IMR-90 (cell line): ENCODE measurements at places on chromosomes 1 and 21.
A peak's percentile ranks its signal among the peaks of the same experiment; 100 is the strongest.

- DNase-seq: no peak
These were observed at the start of gene HMGCS2 for GRCh38 chr1:119768778-119769177. TSS of gene HMGCS2 (minus strand) at chr1:119768905. CDS start at chr1:119768844, 61 bp downstream.

DNA sequence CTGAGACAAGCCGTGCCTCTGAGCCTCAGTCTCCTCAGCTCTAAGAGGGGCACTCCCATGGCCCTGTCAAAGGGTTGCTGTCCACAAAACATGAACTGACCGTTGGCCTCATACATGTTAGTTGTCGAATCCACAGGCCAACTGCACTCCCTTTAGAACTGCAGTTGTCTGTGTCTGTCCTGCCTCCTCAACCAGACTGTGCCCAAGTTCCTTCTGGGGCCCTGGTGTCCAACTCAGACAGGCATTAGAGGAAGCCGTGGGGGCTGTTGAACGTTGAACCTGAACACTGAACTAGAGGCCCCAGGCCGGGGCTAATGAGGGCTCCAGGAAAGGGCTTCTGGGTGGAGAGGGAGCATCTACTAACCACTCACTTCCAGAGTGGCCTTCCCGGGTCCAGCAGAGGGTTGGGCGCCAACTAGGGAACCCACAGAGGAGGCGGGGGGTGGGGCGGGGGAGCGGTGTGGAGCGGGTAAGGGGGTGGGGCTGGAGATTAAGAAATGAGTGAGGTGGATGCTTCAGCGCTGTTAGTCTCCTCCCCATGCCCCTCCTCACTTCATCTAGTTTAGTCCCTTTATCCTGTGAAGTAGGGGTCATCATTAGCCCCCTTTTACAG lies at the start of gene RAB42:
RAB42 (plus strand) TSS at position 558 of the 613 bp plus-strand sequence. CDS start 247 bp downstream, outside the sequence.
- no peak for DNase-seq

DNA sequence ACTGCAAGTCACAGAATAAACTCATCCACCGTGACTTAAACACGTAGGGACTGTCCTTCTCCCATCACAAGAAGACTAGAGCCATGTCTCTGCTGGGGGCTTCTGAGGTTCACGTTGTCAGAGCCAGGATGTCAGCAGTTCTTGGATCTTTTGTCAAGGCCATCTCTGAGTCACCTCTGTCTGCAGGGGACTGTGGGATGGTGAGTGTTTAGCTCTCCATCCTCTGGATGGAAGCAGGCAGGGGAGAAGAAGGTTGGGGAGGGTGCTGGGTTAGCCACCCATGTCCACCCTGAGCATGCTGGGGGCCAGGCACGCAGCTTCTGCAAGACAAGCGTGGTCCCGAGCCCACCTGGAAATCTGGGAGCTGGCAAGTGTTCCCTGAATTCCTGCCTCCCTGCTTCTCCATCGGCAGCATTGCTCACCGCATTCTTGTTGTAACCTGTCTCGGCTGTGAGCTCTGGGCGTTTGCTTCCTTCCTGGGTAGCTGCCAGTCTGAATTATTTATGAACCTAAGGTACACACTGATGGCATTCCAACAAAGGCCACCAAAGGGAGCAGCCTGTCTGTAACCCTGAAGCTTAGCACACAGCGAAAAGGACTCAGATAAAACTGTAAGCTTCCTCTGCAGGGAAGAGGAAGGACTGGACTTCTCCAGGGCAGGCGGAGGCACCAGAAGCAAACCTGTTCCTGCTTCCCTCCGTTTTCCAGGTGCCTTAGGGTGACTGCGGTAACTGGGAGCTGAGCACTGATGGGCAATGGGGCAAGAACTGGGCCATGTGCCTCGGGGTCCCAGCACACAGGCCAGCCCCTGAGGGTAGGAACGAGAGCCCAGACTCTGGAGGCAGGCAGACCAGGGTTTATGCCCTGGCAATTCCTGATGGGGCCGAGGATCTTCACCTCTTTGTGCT lies 88.6 kb downstream of the RIPK4 start:
- peak; percentile 8 for DNase-seq

DNA sequence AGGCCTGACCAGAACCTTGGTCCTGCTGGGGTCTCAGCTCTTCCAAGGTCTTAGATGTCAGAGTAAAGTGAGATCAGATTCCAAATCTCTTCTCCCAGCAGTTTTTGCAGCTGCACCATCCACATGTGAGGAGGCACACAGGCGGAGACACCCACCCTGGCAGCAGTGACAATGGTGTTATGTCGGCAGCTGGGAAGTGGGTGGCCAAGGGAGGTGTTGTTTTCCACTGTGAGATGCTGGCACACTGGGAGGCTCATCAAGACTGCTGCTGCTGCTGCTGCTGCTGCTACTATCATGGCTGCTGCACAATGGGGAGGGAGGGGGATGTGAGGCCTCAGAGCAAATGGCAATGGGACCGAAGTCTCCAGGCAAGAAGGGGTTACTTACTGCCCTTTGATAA lies 23.6 kb downstream of the CAMK2N1 start:
- DNase-seq: no peak

DNA sequence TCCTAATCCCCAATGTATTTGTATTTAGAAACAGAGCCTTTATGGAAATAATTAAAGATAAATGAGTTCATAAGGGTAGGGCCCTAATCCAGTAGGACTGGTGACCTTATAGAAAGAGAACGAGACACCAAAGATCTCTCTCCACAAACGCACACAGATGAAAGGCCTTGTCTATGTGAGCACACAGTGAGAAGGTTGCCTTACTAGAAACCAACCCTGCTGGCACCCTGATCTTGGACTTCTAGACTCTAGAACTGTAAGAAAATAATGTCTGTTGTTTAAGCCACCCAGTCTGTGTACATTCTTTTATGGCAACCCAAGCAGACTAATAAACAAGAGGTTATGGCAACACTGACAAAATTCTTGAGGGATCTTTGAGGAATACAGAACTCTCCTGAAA lies 44.8 kb upstream of the PRDX6 start:
- DNase-seq: no peak

GRCh38 chr1:81314513-81315233 lies 486.1 kb upstream of the ADGRL2 start:
- no peak for DNase-seq

GRCh38 chr21:19900149-19900548 lies 1098.1 kb upstream of the NCAM2 start:
- DNase-seq: no peak

DNA sequence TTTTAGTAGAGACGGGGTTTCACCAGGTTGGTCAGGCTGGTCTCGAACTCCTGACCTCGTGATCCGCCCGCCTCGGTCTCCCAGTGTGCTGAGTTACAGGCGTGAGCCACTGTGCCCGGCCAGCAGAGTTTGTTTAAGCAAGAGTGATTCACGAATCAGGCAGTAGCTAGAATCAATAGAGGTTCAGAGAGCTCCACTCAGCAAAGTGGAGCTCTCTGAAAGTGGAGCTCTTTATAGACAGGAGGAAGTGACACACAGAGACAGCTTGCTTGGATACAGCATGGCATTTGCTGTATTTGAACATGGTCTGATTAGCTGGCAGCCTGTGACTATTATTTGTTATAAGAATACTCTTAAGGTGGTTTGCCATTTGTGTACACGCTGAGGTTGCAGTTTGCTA lies 27.1 kb upstream of the CD34 start:
- DNase-seq: peak; percentile 57

DNA sequence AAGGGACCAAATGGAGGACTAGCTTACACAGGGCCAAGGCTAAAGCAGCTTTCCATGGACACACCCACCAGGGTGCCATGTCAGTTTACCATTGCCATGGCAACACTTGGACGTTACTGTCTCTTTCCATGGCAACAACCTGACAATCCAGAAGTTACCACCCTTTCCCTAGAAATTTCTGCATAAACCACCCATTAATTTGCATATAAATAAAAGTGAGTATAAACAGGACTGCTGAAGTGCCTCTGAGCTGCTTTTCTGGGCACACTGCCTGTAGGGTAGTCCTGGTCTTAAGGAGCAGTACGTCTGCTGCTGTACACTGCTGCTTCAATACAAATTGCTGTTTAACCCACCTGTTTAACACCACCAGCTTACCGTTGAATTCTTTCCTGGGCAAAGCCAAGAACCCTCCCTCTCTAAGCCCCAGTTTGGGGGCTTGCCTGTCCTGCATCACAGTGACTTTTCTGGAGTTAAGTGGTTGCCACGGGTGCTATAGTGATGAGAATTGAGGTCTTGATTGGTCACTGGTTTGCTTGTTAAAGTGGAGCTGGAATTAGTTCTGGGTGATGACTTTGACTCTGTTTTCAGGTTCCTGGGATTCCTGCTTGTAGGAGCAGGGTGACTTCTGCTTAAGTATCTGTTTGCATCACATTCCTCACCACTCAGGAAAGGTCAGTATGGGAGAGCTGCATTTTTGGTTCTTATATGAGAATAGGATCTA lies 83.2 kb downstream of the CLDN17 start:
- DNase-seq: no peak

- no peak for DNase-seq
These were observed 123.7 kb upstream of the COP1 start for GRCh38 chr1:176330782-176331181.

DNA sequence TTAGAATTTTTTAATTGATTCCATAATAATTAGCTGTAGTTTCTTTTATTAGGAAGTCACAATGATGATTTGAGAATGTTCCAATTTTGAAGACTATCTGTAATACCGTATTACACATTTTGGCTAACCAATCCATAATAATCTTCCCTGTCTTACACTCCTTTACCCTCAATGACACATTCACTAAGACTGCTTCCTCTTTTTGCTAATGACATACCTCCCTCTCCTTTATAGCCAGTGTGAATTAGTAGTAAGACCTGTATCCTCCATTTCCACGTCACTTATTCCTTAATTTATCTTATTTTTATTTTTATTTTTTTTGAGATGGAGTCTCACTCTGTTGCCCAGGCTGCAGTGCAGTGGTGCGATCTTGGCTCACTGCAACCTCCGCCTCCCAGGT lies 10.1 kb downstream of the KDM1A start:
- no peak for DNase-seq

GRCh38 chr21:30605968-30606367 lies 5.1 kb downstream of the KRTAP22-1 start:
- DNase-seq: no peak

GRCh38 chr1:44610527-44611148 lies 63.6 kb downstream of the TMEM53 start:
- no peak for DNase-seq

DNA sequence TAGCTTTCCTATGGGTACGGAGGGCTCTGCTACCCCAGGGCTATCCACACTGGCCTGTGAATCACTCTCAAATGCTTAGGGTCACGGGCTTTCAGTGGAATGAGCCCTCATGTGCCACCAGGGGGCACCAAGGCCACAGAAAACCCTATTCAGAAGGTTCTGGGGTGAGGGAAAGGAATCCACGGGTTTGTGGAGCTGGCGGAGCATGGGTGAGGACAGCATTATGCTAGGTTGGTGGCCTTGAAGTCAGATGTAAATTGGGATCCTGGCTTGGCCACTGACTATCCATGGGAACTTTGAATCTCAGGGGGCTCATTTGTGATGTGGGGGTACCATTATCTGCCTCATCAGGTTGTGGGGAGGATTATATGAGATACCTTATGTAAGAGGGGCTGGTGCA lies 5.1 kb upstream of the LAMTOR5 start:
- DNase-seq: peak; percentile 63

DNA sequence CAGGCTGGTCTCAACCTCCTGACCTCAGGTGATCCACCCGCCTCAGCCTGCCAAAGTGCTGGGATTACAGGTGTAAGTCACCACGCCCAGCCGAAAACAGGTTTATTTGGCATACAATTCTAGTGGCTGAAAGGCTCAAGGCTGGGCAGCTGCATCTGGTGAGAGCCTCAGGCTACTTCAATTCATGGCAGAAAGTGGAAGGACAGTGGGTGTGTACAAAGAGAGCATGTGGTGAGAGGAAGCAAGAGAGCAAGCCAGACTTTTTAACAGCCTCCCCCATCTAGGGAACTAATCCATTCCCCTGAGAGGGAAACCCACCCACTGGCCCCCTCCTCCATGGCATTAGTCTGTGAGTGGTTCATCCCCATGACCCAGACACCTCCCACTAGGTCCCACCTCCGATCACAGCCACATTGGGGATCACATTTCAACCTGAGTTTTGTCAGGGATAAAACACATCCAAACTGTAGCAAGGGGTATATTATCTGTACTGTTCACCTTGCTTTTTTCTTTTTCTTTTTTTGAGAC lies 9.5 kb downstream of the BMP8A start:
- no peak for DNase-seq
